ENCODE measurements at places on chromosomes 3 and 15. TPM values are rescaled to one million over a fixed set of nuclear protein-coding genes. Genes with fewer than 3 reads are reported as not detected.

GRCh38 chr3:100662113-100662823 lies 47.0 kb upstream of the TFG start:
- peak; percentile 29 for DNase-seq

DNA sequence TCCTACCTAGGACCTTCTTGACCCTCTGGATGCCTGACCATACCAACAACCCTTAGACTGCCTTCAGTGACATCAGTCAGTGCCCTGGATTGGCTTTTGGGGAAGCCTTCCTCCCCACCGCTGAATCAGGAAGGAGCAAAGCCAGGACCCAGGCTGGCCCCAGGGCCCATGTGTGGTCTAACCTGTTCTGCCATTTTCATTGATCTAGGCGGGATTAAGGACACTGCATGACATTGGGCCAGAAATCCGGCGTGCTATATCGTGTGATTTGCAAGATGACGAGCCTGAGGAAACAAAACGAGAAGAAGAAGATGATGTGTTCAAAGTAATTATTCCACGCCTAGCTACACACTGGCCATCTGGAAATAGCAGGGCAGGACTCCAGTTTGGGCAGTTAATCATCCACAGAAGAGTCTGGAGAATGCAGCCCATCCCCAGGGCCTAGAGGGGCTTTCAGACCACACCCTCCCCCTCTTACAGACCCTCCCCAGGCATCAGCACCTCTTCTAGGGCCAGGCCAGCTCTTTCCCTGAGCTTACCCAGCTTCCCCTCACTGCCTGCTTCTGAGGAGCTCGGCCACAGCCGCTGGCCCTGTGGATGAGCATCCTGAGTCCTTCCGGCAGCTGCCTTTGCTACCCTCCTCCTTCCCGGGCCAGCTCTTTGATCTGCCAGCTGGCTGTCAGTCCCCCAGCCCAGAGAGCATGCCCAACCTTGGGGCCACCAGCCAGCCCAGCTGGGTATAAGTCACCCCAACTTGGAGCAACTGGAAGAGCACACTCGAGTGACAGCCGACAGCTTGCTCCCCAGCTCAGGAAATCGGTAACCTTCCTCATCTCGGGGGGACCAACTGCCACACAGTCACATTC lies 45.9 kb downstream of the CHDH start:
- no peak for DNase-seq

DNA sequence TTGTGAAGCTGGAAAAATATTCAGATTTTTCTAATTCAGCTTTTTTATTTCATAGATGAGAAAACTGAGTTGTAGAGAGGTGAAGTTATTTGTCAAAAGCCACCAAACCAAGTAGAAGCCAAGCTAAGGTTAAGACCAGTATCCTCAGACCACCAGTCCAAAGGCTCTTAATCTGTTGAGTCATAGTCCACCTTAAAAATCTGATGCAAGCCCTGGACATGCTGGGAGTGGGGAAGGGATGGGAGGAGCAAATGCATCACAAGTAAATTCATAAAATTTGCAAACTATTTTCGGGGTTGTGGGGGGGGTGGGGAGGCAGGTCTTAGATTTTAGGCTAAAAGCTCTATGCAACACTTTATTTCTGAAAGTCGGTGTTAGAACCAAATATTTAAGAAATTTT lies 307.7 kb upstream of the SEMA6D start:
- no peak for DNase-seq

- DNase-seq: peak; percentile 70
Measured at GRCh38 chr3:31377045-31377642, 155.6 kb upstream of the STT3B start.

GRCh38 chr3:168722091-168722490 lies 626.4 kb upstream of the GOLIM4 start:
- DNase-seq: no peak

DNA sequence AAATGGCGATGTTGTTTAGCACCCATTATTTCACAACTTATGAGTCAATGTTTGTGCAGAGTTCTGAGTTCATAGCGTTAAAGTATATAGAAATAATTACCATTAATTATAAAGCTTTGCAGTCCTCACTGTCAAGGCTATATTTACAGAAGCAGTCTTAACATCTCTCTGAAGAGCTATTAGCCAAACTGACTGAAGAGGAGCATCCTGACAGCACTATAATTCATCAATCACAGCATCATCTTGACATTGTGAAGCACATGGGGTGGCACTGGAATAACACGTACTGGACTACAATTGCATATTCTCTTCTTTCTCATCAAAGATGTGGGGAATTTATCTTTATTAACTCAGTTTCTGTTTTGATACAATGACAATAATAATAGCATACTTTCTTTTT lies 260.6 kb upstream of the MME start:
- DNase-seq: no peak

GRCh38 chr3:15324379-15324808 lies 8.0 kb downstream of the SH3BP5 start:
- no peak for DNase-seq

- DNase-seq: no peak
Measured at GRCh38 chr3:56754741-56755417, 46.9 kb downstream of the ARHGEF3 start.

TM6SF1 gene
- 0.14 TPM for total RNA-seq

KCTD6 gene
- total RNA-seq: 9.6 TPM

ARPIN gene
- 5.9 TPM for total RNA-seq

All from HFFc6 (cell line).